Cortex of kidney (tissue), 1 donor: ENCODE measurements at places on chromosomes 7 and 10.

DNA sequence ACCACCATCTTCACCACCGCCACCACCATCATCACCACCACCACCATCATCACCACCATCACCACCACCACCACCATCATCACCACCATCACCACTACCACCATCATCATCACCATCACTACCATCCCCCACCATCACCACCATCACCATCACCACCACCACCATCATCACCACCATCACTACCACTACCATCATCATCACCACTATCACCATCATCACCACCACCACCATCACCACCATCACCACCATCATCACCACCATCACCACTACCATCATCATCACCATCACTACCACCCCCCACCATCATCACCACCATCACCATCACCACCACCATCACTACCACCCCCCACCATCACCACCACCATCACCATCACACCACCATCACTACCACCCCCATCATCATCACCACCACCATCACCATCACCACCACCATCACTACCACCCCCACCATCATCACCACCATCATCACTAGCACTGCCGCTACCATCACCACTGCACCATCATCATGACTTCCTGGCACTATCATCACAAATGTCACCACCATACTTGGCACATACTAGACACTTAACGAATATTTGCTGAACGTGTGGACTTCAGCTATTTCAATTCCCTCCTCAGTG is 25.3 kb upstream of the FZD8 start:
- no peak for DNase-seq

DNA sequence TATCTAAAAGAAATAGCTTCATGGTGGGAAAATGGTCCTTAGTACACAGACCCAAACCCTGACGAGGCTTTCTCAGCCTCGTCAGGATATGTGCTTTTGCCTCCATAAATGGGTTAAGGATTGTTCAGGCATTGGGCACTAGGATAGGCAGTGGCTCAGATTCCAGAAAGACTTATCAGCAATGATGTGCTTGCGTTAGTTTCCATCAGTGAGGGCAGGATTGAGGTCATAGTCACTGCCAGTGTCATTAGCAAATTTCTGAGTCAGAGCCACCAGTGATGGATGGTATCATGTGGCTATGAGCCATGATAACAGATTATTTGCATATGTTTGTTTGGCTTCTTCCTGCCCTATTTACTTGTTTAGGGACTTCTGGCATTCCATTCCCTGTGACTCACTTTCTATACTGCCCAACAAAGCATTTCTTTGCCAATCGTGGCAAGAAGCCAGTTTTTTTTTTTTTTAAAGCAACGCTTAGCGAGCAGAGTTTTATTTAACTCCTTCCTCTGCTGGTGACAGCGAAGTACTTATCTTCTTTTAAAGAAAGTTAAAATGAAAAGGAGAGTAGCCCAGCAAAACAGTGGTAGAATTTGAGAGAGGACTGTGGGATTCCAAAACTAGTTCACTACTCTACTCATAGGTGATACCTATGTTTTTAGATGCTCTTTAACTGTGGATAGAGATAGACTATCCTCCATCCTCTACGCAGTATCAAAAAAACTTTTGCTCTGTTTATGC is 44.4 kb downstream of the MYPN start:
- no peak for DNase-seq

GRCh38 chr10:21764466-21765189 is 230.6 kb downstream of the MLLT10 start:
- no peak for DNase-seq

DNA sequence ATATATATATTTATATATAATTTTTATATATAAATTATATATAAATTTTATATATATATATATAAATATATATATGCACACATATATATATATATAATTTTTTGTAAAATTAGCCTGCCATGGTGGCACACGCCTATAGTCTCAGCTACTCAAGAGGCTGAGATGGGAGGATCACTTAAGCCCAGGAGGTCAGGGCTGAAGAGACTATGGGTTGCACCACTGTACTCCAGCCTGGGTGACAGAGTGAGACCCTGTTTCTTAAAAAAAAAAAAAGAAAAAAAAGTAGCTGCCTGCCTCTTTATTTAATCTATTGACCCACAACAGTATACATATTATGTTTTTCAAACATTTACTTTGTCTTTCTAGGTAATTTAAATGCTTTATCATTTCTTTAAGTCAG is 19.2 kb downstream of the BCAP29 start:
- DNase-seq, result no peak

GRCh38 chr7:94217766-94218165 is 176.9 kb upstream of the COL1A2 start:
- DNase-seq, result no peak

DNA sequence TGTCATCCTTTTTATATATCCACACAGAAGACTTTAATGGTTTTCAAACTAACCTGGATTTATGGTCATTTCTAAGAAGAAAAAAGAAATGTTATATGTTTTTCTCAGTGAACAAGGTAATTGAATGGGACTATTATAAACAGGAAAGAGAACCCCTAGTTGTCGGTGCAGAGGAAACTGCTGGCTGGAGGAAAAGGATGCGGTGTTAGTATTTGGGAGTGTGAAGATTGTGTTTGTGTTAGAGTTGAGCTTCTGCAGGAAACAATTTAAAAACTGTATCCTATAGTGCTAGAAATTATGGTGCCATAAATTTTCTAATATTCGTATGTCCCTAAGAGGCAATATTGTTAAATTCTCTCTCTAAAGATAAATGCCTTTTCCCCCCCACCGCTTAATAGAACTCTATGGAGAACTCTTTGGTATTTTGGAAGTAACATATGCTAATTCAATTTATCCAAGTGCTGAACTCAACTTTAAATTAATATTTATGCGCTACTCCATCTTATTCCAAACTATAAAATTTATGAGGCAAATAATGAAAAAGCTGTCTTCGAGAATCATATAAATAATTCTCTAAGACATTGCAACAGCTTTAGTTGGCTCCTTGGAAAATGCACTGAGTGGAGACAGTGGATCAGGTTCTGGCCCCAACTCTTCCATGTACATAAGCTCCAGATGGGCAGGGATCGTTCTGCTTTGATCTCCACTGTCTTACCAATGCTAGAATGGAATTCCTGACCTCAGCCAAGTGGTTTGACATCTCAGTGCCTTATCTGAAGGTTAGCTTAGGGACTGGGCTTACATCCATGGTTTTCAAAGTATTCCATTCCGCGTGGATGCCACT is 5.6 kb downstream of the BZW2 start:
- no peak for DNase-seq

- no peak for DNase-seq
These were observed 462 bp downstream of the KIAA1549 start for GRCh38 chr7:138980563-138981291.

- DNase-seq, result no peak
These were observed 60.7 kb upstream of the AGK start for GRCh38 chr7:141490474-141490873.

- DNase-seq, result no peak
These were observed 137.2 kb downstream of the GRID1 start for GRCh38 chr10:86229376-86229775.

- no peak for DNase-seq
These were observed 186.7 kb upstream of the ANK3 start for GRCh38 chr10:60576130-60577069.

- DNase-seq, result no peak
These were observed 27.2 kb downstream of the ANKRD16 start for GRCh38 chr10:5862360-5862961.

DNA sequence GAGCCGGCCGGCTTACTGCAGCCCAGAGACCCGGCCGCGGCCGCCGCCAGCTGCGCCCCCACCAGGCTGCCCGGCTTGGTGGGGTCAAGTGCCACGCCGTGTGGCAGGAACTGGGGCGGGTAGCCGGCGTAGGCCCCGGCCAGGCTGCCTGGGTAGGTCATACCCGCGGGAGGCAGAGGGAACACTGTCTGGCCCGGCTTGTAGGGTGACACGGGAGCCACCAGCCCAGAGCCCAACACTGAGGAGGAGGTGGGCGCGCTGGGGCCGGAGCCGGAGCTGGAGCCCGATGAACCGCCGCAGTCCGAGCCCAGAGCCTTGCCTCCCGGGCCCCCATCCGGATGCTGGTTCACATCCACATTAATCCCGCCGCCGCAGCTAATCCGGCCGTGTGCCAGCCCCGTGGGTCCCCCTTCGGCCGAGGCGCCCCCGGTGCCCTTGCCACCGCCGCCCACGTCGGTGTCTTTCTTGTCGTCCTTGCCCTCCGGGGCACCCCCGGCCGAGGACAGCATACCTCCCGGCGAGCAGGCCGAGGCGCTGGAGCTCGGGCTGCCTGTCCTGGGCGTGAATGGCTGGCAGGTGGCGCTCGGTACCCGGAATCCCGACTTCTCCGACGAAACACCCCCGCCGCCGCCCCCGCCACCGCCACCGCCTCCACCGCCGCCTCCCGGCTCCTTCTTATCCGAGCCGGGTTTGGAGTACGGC is 2.0 kb downstream of the ZNF503 start:
- DNase-seq, result no peak

DNA sequence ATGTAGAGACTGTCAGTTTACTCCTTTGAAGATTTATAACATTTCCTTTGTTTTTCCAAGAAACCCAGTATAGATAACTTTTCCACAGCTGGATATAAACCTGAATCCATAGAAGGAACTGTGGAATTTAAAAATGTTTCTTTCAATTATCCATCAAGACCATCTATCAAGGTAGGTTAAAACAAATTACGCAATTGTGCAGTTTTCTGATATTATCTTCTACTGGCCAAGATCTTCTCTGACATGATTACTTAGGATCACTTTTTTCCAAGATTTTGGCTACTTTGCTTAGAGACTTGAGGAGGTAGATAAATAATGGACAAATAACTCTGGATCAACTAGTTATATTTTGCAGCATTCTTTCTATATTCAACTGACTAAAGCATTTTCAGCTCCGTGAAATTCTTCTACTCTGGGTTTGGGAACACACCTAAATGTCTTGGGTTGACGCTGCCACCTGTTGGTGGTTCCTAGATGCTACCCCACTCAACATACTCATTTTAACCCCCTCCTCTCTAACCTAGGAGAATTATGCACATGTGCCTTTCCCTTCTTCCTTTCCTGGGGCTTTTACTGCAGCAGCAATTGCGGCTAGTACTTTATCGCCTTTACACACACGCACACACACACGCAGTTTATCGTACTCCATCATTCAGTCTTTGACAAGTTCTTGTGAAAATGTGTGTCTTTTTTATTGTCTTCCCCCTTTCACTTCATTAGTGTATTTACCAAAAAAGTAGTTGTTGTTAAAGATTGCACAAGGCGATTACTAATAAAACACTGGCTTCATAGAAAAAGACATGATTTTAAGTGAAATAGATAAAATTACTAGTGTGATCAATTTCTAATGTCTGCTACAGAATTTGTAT is 32.7 kb downstream of the ABCB5 start:
- DNase-seq, result no peak

DNA sequence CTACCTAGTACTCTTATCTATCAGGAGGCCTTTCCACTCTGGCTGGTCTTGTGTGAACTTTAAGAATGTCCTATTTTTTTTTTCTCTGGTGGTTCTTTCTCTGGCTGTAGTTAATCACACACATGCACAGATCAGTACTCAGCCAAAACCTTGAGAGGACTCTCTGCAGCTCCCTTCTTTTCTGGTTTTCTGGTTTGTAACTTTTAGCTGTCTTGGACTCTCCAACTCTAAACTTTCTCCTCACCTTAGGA is 54.9 kb upstream of the HELLS start:
- no peak for DNase-seq

DNA sequence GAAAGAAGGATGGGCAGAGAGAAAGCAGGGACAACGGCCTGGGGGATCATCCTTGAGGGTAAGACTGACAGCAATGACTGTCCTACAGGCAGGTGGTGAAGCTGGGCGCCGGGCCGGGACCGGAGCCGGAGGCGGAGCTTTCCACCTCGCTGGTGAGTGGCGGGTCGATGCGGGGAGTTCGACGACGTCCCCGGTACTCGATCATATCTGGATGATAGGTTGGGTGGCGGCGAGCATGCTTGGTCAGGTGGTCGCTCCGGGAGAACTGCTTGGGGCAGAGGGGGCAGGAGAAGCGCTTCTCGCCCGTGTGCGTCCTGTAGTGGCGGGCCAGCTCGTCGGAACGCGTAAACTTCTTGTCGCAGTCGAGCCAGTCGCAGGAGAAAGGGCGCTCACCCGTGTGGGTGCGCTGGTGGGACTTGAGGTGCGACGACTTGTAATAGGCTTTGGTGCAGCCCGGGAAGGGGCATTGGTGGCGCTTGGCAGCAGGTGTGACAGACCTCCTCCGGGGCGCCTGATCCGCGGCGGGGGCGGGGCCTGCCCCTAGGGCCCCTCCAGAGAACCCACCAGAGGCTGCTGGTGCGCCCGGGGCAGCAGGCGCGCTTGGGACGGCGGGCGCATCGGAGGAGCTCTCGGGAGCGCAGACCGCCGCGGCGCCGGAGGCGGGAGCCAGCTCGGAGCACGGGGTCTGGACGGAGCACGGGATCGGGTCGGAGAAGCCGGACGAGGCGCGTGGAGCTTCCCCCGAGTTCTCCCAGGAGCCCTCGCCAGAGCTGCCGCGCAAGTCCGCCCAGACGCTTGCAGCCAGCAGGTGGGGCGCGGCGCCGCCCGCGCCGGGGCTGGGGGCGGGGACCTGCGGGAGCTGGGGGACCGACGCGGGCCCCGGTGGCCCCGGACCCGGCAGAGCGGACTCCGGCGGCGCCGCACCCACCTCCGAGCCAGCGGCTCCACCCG is 752 bp downstream of the KLF14 start:
- no peak for DNase-seq

GRCh38 chr7:77331938-77332695 is 84.0 kb downstream of the GSAP start:
- no peak for DNase-seq

- DNase-seq, result no peak
These were observed 121.1 kb downstream of the GPR85 start for GRCh38 chr7:112965506-112965905.

DNA sequence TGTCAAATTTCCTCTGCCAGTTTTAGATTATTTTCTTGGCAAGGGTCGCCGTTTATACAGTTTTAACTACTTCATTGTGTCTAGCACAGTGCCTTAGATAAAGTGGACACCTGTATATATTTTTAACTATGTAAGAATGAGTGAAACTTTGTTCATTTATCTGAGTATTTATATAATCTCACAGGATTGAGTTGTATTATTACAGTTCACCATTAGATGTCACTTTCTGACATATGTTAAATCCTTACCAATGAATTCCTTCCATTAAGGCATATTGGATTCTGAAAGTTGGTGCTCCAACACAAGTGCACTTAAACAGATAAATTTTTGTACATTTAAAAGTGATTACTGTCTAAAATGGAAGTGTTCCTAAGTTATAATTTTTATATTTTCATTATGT is 43.0 kb downstream of the ZMYND11 start:
- DNase-seq, result no peak

- no peak for DNase-seq
These were observed 61.9 kb downstream of the TES start for GRCh38 chr7:116271963-116272886.
